ENCODE measurements at places on chromosomes 12 and 14.
A peak's percentile ranks its signal among the peaks of the same experiment; 100 is the strongest.

- no peak for DNase-seq
These were observed 78.0 kb downstream of the AKAP6 start for GRCh38 chr14:32407130-32407529.

DNA sequence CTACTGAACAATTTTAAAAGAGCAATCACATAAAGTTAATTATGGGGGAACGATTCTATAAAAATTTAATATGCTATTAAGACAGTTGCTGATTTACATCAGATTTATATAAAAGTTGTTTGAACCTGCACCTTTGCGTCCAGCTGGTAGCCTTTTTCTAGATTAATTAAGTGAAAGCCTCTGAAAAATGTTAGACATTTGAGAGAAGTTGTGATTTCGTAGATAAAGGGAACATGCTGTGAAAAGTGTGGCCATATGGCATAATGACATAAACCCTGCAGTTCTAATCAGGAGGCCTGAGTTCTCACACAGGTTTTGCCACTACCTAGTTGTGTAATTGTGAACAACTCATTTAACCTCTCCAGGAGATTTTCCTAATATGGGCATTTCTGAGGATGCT, 187.2 kb downstream of the TMTC2 start:
- DNase-seq = no peak

DNA sequence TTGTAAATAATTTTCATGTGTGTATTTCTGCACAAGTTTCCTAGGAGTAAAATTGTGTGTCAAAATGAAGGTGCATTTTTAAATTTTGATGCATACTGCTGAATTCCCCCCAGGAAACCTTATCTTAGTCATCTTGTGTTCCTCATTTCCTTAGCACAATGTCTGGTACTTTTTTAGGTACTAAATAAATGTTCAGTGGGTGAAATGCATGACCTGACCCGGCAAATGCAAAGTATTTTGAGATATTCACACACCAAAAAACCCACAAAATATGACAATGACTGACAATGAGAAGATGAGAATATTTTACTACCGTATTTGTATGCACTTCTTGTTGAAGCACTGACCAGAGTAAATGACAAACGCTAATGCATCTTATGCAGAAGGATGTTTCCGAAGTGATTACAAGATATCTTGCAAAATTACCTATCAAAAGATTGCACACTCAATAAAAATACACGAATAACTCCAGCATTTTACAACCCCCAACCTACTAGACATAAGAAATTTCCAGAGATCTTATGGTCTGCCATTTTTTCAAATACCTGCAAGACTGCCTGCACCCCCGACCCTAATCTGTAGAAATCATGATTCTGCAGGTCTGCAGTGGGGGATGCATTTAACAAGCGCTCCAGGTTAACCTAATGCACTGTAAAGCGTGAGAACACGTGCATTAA, 895 bp upstream of the PRKAB1 start:
- no peak for DNase-seq

DNA sequence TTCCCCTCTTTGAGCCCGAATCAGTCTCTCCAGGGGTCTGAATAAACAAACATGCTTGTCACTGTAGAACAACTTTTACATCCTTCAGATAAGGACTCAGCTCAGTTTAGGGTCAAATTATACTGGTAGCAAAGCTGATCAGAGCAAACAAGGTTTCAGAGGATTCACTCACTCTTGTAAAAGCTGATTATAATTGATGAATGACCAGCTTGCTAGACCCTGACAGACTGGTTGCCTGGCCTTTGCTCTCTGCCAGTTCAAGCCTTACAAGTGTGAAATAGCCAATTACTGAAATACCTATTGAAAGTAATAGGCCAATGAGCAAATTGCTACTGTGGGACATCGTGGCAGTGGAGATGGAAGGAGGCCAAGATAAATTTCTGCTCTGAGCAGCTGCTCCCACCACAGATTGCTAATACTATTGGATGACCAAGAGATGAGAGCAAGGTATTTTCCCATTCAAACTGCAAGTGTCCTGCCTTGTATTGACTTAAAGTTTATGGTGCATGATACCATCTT, 177.6 kb downstream of the PDZRN4 start:
- DNase-seq = no peak

DNA sequence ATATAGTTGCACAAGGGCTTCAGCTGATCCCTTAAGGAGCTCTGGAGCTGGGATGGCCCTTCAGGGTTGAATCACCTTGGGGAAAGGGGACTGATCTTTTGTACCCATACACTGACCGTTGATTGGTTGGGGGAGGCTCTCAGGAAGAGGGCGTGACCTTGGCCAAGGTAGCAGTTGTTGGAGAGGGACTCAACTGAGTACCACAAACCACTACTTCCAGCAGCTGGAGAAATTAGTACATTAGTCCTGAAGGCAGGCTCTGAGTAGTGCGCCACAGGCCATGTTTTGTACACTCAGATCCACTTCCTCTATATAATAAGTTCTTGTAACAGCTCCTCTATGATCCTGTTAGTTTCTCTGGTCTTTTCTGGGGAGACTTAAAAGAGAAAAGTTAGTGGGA, 317.6 kb downstream of the CCDC91 start:
- no peak for DNase-seq

GRCh38 chr12:123237646-123238329, 4.6 kb downstream of the MTRFR start:
- peak; percentile 79 for DNase-seq

DNA sequence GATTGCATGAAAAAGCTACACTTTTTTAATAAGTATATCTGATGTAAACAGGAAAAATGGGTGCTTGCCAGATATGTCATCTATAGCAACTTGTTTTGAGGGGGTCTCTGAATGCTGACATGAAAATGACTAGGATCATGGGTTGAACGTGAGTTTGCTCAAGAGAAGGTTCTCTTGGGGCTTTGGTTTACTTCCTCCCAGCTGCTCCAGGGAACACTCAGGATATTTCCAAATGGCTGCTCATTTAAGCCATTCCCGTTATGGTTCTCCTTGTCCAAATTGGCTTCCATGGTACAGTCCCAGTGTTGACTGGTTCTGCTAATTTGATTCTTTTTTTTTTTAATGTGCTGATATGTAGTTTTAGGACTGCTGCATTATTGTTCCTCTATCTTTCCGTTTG, 118.3 kb downstream of the ETV6 start:
- DNase-seq = no peak

DNA sequence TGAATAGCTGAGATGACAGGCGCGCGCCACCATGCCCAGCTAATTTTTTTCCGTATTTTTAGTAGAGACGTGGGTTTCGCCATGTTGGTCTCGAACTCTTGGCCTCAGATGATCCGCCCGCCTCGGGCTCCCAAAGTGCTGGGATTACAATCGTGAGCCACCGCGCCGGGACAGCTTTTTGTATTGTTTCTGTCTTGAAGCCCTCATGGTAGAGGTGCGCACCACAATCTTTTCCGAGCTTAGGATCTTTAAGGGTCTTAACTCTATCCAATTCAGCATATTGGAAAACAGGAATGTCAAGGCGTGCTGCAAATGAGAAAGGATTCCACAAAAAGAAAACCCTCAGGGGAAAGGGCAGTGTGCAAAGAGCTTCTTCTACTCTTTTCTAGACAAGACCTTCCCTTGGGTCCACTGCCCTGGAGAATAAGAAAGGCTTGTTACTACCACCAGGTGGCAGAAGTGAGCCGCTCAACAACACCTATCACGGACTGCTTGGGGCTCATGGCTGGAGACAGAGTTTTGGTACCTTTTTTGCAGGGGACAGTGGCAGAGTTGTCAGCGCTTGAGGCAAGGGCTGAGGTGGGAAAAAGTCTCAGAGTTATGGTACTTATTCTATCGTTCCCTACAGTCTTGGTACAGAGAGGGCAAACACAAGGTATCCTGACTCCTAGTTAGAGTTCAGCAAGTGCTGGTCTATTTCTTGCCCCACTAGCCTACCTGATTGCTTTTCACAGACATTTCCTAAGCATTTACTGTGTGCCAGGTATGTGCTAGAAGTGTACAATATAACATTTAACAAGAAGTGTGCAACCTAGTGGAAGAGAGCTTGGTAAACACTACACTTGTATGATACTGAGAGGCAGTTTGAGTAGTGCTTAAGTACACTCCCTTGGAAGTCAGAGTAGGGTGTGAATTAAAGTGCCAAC, 16.4 kb upstream of the SP7 start:
- peak; percentile 90 for DNase-seq

DNA sequence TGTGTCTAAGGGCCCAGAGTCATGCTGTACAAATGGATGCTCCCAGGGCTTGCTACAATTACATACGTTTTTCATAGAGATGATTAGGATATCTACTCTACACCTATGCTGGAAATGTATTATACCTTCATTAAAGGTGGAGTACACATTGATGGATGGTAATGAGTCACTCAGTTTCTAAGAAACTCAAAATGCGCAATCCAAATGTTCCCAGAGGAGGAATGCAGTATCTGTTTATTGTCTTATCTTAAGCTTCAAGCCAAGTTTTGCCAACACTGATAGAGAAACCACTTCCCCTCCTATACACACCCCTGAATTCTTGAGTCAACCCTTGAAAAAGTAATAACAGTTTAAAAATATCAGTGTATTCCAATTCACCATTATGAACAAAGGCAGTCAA, 266.6 kb upstream of the FAR2 start:
- no peak for DNase-seq
